ENCODE measurements at places on chromosomes 2 and 18.

- DNase-seq = no peak
Observed at GRCh38 chr18:62812242-62812641, 96.9 kb downstream of the PHLPP1 start.

- no peak for DNase-seq
Observed at GRCh38 chr2:240628507-240628807, 3.2 kb downstream of the GPR35 start.

DNA sequence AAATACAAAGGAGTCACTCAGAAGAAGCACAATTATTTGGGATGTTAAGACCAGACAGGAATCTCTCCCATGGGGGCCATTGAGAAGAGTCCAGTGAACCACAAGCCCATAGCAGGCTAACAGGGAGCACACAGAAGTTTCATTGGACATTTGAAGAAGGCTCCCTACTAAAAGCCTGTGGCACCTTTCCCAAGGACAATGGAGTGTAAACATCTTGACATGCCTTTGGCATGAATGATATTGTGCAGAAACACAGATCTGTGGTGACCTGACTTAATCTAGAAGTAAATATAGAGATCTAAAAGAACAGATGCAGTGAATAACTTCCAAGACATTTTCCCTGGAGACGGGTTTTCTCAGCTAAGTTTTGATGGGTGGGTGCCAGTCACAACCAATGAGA, 221.5 kb downstream of the EPHA4 start:
- no peak for DNase-seq

GRCh38 chr18:7072593-7072992, 45.0 kb downstream of the LAMA1 start:
- DNase-seq = no peak

DNA sequence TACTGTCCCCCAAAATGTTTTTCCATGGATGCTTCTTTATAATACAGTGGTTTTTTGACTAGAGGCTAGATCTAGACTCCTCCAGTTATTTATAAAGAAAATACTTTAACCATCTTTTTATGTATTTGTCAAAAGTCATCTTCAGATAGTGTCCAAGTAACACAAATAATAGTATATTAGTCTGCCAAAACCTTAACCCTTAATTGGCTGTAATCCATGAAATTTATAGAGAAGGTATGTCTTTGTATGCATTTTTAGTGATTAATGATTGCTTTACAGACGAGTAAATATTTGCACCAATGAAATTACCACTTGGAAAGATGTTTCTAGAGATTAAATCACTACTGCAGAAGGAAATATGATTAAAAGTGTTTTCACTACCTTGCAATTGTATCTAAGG, 451.8 kb upstream of the NRXN1 start:
- no peak for DNase-seq

- peak; percentile 10 for DNase-seq
Observed at GRCh38 chr2:181140414-181140813, 160.0 kb downstream of the UBE2E3 start.

- DNase-seq = peak; percentile 78
Observed at GRCh38 chr2:217162533-217162932, 302.7 kb upstream of the TNP1 start.

All from NCI-H1930 (cell line).